ENCODE measurements at places on chromosomes 7 and 10.

- no peak for DNase-seq
Measured at GRCh38 chr7:43295429-43295828, 183.0 kb downstream of the HECW1 start.

DNA sequence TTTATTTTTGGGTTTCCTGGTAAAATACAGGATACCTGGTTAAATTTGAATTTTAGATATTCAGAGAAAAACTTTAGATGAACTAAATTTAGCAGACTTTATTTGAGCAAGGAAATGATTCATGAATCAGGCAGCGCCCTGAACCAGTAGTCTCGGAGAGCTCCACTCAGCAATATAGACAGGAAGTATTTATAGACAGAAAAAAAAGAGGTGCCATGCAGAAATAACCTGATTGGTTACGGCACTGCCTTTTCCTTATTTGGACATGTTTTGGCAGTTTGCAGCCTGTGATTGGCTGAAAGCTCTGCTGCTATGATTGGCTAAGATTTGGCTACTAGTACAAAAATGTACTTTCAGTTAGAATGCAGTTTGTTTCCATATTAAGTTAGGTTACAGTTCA, 198.3 kb upstream of the DKK1 start:
- no peak for DNase-seq

DNA sequence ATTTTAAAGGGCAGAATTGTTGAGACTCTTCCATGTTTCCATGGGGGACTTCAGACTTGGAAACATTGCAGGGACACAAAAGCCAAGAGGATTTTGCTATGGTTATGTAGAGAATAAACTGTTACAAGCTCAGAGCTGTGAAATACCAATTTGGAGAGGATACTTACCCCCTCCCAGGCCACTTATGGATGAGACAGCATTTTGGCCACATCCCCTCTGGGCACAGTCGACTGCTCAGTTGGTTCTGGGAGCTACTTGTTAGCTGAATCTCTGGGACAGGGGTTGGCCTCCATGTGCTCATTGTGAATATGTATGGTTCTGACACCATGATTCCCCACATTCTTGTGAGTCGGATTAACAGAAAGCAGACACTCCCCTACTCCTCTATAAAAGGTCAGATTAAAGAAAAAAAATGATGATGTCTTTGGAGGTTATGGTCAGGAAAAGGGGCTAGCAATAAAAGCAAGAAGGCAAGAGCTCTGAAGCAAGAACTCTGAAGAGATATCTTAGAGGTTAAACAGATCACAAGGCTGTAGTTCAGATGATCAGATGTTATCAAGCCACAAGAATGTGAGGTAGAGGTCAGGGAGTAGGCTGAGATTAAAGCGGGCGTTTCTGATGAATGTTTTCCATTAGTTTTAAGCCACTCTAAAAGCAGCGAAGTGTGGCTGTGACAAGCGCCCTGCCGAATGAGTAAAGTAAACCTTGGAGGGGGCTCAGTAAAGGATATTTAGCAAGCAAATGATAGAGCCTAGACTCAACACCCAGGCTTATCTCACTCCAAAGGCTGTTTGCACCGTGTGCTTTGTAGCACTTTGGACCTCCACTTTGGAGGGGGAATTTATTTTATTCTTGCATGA, 17.2 kb downstream of the STAMBPL1 start:
- peak; percentile 50 for DNase-seq

DNA sequence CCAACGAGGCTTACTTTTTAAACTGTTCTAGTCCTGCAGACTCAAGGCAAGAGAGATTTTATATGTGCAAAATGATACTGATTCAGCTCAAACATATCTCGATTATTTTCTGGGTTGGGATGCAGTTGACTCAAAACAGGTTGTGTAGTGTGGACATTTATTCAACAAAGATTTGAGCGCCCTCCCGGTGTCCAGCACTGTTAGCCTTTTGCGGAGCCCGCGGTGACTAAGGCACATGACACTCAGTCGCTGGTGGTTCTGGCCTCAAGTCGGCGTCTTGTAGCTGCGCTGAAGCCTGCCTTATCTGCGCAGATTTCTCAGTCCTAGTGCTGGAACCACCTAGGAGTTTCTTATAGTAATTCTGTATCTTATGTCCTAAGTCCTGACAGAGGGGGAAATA, 938 bp upstream of the CADPS2 start:
- DNase-seq, result peak; percentile 41

- DNase-seq, result no peak
Measured at GRCh38 chr10:127853868-127854768, 38.6 kb downstream of the CLRN3 start.

DNA sequence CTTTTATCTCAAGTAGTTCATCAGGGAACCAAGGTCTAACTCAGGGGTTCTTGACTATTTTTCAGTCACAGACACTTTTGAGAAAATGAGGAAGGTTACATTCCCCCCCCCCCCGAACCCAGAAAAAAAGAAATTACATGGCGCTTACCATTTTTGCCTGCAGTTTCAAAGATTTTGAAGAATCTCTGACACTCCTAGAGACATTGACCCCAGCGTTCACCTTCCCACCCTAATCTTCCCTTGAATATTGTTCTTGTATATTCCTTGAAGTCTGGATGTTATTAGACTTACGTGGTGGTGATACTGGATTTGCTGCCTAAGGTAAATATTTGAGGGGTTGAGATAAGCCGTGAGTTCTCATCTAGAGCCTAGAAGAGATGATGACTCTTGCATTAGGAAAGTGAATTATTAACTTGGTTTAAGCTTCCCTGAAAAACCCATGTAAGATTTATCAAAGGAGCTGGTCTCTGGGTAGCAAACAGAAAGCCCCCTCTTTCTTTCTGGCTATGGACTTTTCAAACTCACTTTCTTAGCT, 245.7 kb upstream of the FOXK1 start:
- no peak for DNase-seq
